ENCODE measurements at places on chromosomes 2 and 18.

- DNase-seq = no peak
Measured at GRCh38 chr18:22558945-22559385, 141.2 kb upstream of the CTAGE1 start.

DNA sequence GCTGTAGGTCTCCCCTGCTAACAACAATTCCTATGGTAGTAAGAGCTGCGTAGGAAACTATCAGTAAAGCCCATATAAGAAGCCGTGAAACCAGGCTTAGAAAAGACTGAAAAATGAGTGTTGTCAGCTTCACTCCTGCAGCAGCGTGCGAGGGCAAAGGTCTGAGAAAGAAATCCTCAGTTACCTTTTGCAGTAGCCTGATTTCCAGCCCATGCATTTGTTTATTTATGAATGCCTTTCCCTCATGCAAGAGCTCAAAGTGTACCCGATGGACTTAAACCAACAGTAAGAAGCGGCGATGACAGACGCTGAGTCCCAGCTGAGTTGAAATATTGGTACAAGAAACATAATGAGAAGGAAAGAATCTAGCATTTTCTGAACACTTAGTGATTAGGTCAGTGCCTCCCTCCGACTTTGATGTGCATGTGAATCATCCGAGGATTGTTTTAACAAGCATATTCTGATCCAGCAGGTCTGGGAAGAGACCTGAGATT lies 15.0 kb upstream of the POLI start:
- no peak for DNase-seq

DNA sequence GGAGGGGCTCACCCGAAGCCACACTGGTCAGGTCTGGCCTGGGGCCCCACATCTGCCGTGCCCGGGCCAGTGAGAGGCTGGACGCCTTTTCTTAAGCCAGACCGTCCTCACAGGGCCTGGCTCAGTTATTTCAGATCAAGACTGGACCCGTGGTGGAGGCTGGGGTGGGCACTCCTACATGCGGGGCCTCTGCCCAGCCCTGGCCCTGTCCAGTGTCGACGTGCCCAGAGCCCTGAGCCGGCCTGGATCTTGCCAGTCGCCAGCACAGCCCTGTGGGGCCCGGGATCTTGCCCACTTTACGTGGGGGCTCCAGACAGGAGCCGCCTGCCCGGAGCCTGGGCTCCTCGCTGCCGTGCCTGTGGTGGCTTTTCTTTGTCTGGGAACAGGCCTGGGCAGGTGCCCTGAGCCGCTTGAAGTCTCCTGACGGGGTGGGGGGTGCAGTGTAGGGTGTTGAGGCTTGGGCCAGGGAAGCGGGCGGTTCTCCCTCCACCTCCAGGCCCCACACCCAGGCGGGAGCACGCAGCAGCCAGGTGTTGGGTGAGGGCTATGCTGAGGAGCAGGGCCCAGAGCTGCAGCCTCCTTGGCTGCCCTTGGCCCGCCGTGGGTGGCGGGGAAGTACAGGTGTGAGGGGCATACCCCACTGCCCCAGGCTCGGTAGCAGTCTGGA lies 6.0 kb downstream of the GPC1 start:
- DNase-seq = no peak

DNA sequence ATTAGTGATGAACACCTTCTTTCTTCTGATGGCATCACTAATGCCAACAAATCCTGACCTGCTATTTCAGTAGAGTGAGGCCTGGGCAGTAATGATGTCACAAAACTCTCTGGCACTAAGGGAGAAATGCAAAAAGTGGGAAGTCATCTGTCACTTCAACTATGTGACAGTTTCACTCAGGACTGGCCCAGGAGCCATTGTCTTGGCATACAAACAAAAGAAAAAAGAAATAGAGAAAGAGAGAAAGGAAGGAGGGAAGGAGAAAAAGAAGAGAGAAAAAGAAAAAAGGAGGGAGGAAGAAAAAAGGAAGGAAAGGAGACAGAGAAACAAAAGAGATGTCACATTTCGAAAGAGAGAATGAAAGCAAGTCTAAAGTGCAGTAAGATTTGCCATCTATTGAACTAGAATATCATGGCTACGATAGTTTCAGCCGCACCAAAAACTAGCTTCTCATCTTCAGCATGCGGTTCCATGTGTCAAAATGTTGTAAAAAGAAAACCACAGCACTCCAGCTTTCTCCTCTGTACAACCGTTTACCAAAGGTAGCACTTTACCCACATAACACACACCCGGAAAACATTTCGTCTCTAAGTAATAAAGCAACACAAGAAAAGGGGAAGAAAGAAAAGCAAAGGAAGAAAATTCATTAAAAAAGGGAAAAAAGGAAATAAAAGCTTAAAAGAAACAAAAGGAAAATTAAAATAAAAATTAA lies 50.1 kb downstream of the CD226 start:
- peak; percentile 68 for DNase-seq

DNA sequence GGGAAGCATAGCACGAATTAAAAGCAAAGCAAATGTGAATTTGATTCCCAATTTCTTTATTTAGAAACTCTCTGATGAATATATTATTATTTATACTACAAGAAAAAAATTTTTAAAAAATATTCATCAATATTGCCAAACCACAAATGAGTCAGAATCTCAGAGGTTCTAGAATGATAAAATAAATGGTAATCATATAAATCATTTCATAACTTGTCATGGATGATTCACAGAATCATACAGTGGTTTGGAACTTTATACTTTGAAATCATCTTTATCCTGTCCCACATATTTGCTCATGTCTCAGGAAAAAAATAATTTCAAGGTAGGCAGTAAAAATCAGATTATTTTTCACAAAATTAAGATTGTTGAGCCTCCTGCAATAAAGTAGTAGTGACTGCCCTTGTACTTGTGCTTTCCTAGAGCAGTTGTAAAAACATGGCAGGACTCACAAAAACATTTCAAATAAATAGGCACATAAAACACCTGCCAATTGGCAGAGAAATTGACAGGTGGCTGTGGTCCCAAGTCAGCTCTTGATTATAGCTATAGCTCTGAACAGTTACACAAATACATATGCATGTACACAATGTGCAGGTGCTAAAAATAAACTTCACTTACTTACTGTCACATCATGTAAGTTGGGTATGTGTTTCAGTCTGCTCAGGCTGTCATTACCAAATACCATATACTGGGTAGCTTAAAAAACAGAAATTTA lies 273.9 kb upstream of the SESTD1 start:
- no peak for DNase-seq

DNA sequence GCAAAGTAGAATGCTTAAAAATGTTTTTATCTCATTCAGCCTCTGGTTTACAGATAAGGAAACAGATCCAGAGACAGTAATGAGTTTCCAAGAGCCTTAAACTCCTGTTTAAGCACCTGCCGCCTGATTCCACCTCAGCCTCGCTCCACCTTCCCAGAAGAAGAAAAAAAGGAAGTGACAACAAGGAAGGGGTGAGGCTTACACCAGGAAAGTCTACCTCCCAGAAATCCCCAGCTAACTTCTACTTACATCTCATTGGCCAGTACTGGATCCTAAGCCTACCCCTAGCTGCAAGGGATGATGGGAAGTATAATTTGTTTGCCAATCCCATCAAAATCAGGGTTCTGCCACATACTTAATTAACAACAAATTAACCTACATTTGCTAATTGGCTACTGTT lies 15.3 kb upstream of the ARID5A start:
- DNase-seq = no peak

GRCh38 chr2:241149675-241149924 lies 328 bp upstream of the PASK start:
- DNase-seq = no peak

DNA sequence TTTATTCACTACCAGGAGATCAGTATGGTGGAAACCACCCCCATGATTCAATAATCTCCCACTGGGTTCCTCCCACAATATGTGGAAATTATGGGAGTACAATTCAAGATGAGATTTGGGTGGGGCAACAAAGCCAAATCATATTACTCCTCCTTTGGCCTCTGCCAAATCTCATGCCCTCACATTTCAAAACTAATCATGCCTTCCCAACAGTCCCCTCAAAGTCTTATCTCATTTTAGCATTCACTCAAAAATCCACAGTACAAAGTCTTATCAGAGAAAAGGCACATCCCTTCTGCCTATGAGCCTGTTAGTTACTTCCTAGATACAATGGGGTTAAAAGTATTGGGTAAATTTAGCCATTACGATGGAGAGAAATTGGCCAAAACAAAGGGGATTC lies 989.5 kb upstream of the CNTNAP5 start:
- DNase-seq = no peak

DNA sequence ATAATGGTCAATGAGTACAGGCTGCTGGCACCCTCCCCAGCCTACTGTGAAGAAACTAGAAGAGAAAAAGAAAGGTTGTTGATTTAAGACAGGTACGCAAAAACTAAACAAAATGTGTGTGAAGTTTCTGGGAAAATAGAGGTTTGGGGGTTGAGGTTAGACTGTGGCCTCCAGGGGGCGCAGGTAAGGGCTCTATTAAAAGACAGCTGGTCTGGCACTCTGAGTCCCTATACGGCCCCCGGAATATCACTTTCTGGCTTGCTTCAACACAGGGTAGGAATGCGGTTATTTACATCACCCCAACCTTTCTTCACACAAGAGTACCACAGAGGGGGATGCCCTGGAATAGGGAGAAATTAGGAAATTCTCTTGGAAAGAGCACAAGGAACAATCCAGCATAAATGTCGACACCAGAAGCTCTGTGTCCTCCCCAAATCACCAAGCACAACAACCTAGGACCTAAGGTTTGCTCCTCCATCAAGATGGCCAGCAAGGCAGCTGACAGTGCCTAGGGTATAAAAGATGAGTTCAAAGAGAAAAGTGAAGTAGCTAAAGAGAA lies 480.8 kb upstream of the KLHL29 start:
- peak; percentile 40 for DNase-seq

DNA sequence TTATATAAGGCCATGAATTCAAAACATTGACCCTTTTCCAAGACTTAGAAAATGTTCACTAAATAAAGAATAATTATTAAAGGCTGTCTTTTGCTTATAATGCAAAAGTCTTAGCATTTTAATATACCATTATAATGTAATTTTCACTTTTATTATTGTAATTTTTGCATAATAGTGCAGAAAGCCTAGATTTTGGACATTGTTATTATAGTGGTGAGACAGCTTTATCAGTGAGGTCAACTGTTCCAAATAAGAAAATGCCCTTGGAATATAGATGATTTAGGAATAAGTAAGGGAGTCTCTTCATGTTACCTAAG lies 56.6 kb downstream of the ATIC start:
- DNase-seq = no peak

DNA sequence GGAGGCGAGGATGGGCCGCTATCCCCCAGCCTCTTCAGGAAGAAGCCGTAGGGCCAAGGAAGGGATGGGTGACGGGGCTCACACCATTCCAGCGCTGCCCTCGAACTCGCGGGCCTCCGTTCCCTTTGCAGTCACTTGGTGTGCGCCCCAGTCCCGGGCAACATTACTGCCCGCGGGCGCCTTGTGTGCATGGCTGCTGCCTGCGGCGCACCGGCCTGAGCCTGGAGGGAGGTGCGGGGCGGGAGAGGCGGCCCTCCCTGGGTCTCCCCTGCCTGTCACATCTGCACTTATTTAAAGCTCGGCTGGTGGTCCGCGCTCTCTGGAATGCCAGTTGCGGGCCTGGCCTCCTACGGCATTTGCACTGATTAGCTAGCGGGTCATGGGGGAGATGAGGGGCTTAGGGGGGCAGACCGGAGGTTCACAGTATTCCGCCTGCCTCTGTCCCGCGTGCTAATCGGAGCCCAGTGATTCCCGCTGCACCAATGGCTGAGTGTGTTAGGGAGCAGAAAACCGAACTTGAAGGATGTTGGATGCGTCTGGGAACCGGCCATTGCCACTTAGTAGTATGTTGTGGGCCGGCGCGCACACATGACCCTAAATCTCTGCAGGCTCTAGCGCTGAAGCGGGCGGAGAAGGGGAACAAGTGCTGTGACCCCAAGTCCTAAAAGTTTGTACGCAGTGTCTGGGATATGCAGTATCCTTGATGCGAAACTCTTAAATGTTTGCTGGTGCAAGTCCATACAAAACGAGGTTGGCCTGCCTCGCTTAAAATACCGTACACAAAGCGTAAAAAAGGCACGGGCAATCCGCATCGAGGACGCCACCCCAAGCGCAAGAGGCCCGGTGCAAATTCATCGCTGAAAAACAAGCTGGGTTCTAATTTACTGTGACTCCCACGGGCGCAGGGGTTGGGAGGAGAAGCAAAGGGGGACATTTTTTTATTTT lies 161.2 kb upstream of the SIX2 start:
- no peak for DNase-seq

DNA sequence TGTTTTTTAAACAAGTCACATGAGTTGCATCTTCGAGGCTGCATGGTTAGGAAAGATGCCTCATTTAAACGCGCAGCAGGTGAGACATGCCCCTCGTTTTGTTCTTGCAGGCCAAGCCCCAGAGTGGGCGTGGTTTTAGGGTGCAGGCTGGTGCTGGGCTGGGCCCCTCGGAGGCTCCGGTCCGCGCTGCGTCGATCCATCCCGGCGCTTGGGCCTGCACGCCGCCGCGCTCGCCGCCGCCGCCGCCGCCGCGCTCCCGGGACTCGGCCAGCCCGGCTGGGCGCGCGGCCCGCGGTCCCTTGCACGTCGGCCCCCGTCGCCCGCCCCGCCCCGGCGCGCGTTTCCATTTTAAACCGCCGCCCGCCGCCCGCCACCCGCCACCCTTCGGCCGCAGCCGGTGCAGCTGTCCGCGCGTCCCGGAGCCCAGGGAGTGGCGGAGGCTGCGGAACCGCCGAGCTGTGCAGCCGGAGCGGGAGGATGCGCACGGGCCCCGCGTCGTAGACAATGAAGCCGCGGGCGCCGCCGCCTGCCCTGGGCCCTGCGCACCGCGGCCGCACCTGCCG lies 175.5 kb downstream of the AGAP1 start:
- DNase-seq = peak; percentile 37

GRCh38 chr2:46387886-46388515 lies 90.8 kb downstream of the EPAS1 start:
- DNase-seq = no peak

GRCh38 chr18:24611075-24611474 lies 150.6 kb downstream of the HRH4 start:
- no peak for DNase-seq

- no peak for DNase-seq
Measured at GRCh38 chr18:37440206-37440605, 125.4 kb downstream of the CELF4 start.

DNA sequence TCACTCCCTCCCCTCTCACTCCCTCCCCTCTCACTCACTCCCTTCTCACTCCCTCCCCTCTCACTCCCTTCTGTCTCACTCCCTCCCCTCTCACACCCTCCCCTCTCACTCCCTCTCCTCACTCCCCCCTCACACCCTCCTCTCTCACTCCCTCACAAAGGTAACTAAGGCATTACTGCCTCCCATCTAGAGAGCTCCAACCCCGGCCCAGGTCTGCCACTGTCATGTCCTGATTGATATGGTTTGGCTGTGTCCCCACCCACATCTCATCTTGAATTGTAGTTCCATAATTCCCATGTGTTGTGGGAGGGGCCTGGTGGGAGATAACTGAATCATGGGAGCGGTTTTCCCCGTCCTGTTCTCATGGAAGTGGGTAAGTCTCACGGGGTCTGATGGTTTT lies 359.9 kb upstream of the MYT1L start:
- no peak for DNase-seq

GRCh38 chr2:43024515-43025011 lies 201.8 kb downstream of the ZFP36L2 start:
- DNase-seq = peak; percentile 68

- DNase-seq = no peak
Measured at GRCh38 chr2:158796652-158797051, 1.5 kb downstream of the DAPL1 start.

GRCh38 chr2:199543606-199544172 lies 86.0 kb upstream of the SATB2 start:
- no peak for DNase-seq

- no peak for DNase-seq
Measured at GRCh38 chr2:105732955-105733607, 11.6 kb upstream of the NCK2 start.

- DNase-seq = no peak
Measured at GRCh38 chr2:61814539-61815160, 39.2 kb downstream of the FAM161A start.
